RCC 7860 (cell line): ENCODE measurements at places on chromosomes 6 and 20.

DNA sequence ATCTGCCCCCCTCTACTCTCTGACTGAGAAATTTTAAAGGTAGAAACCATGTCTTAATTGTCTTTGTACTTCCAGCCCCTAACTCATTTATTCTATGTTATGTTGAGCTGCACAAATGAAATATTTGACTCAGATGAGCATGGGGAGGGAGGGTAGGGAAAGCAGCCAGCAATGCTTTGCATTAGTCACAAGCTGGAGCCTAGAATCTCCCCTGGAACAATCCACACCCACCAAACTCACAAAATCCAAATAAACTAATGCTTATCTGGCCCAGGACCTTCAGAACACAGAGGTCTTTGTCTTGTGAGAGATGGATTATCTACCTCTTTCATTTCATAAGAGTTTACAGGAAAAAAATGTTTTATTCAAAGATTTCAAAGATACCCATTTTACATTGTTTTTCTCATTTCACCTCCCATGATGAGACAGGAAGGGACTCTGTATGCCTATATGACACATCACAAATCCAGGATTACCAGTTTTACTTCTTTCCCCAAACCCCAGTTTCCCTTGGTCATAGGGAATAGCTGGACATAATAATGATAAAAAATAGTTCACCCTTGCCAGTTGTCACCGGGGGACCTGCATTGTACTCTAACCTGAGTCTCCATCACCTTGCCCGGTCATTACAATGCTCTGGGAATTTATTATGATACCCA lies 466.9 kb downstream of the KIF16B start:
- DNase-seq, result no peak

DNA sequence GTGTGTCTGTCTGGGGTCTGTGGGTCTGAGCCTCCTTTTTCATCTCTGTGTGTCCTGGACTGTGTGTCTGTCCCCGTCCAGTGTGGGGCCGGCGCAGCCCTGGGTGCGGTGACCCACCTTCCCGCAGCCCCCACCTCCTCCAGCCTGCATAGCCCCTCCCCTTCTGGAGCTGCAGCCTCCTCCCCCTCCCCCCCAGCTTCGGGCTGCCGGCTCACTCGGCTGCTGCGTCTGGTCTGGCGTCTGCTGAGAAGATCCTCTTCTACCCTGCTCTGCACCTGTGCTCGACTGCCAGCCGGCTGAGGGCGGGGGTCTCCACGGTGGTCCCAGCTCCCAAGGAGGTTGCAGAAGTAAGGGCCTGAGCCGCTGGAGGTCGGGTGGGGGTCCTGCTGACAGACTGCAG lies 7.6 kb upstream of the LKAAEAR1 start:
- DNase-seq, result no peak

- no peak for DNase-seq
Measured at GRCh38 chr20:58213121-58213520, 15.3 kb downstream of the ANKRD60 start.

- no peak for DNase-seq
Measured at GRCh38 chr6:5287966-5288297, 26.6 kb downstream of the FARS2 start.

GRCh38 chr6:41194386-41194785 lies 6.6 kb downstream of the TREML2 start:
- no peak for DNase-seq

- no peak for DNase-seq
Measured at GRCh38 chr6:168291450-168291849, 28.1 kb downstream of the DACT2 start.

DNA sequence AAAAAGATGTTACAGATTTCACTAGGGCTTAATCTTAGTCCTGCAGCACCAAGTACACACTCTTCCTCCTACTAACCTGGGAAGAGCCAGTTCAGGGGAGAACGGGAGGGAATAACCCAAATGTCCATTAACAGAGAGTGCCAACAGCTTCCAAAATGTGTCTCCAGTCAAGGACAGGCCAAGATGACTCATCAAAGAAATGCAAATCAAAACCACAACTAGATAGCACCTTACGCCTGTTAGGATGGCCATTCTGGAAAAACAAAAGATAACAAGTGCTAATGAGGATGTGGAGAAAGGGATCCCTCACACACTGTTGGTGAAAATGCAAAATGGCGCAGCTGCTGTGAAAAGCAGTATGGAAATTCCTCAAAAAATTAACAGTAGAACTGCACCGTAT lies 3.8 kb upstream of the MAS1L start:
- DNase-seq, result no peak

- DNase-seq, result no peak
Measured at GRCh38 chr20:58450254-58450653, 61.2 kb downstream of the VAPB start.

- DNase-seq, result no peak
Measured at GRCh38 chr6:38192487-38192886, 373.0 kb downstream of the ZFAND3 start.

- no peak for DNase-seq
Measured at GRCh38 chr6:100740439-100740838, 140.7 kb downstream of the ASCC3 start.

- no peak for DNase-seq
Measured at GRCh38 chr6:127199470-127199869, 67.2 kb upstream of the RNF146 start.

- DNase-seq, result no peak
Measured at GRCh38 chr6:109315341-109316110, 66.7 kb downstream of the CD164 start.

DNA sequence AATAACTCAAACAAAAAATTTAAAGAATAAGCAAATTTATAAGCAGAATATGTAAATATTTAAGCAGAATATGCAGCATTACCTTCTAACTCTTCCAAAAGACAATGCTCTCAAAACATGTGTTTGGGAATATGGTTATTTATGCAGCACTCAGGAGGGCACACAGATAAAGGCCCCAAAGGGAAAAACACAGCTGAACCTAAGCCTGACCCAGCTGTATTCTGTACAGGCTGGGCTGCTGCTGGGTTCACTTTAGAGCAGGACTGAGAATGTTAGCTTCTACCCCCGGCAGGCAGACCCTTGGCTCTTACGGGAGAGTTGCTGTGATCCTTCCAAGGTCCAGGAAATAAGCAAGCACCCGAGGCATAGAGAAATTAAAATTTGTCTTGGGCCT lies 37.3 kb downstream of the ABHD12 start:
- DNase-seq, result no peak

GRCh38 chr20:38811769-38812168 lies 6.3 kb downstream of the PPP1R16B start:
- DNase-seq, result no peak

DNA sequence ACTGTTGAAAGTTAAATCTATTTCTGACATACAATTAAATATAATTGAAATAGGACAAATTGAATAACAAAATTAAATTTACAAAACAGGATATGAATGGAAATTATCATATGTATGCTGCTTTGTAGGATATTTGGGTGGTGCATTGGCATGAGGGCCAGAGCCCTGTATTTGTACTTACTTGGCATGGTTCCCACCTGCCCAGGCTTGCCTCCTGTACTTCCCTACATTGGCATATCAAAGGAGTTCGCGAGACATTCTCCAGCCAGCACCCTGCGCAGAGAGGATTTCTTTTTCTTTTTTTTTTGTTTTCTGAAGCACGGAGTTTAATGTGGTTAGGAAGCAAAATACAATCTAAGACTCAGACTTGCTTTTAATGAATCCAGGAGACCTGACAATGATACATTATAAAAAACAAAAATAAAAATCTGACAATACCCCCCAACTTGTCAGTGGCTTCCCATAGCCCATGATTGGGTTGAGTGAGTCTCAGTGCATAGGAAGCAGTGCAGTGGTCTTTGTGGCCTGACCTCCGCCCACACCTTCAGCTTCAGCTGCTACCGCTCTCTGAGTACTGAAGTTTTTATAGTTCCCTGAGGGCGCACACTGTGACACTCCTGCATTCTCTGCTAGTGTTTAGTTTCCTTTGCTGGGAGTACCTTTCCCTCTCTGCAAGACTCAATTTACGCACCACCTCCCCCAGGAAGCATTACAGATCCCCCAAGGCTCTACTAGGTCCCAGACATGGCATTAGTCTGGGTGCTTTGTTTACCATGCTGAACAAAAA lies 440.8 kb downstream of the UTRN start:
- no peak for DNase-seq

GRCh38 chr20:23162887-23163286 lies 76.8 kb upstream of the CD93 start:
- DNase-seq, result no peak
